ENCODE measurements at places on chromosomes 11 and 22.
A peak's percentile ranks its signal among the peaks of the same experiment; 100 is the strongest.

DNA sequence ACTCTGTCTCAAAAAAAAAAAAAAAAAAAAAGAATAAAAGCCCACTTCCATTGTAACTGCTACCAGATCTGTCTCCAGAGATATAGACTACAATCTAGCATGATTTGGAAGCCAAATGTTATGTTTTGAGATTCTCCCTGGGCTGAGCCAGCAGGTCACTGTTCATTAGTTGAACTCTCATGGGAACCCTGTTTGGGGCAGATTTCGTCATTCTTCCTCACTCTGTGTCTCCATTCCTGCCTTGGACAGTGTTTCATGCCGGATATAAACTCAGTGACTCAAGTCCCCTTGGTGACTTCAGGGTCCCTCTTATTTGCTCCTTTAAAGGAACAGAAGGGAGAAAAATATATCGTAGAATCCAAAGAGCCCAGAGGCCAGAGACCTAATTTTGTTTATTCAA is 378.1 kb downstream of the LARGE1 start:
- no peak for DNase-seq

DNA sequence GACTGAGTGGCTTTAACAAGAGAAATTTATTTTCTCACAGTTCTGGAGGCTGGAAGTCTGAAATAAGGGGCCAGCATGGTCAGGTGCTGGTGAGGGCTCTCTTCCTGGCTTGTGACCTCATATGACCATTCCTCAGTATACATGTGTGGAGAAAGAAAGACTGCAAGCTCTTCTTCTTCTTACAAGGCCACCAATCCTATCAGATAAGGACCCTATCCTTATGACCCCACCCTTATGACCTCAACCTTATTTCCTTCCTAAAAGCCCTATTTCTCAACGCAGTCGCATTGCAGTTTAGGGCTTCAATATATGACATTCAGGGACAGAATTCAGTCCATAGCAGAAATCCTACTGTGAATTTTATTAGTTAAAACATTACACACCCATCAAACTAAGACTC is 124.4 kb upstream of the RAG2 start:
- DNase-seq: no peak

DNA sequence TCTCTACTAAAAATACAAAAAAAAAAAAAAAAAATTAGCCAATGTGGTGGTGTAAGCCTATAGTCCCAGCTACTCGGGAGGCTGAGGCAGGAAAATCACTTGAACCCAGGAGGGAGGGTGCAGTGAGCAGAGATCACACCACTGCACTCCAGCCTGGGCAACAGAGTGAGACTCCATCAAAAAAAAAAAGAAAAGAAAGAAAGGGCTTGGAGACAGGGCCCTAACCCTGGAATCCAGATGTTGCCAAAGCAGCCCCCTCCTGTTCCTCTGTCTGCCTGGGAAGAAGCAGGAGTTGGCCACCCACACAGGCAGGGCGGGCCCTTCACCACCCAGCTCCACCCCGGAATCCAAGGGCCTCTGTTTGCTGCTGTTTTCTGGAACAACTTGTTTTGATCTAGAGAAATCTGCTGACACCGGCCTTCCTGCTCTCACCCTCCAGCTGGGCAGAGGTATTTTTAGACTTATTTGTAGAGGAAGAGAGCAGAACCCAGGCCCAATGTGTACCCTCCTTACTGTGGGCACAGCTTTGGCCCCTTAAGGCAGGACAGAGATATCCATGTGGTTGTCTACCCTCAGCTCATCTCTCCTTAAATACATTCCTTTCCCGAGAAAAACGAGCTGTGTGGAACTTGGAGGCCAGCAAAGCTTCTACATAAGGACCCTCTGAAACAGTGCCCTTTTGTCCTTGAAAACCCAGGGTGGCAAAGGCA is 2.7 kb upstream of the NEAT1 start:
- DNase-seq: peak; percentile 87

- DNase-seq: no peak
Measured at GRCh38 chr22:24772493-24773220, 1.9 kb downstream of the PIWIL3 start.

DNA sequence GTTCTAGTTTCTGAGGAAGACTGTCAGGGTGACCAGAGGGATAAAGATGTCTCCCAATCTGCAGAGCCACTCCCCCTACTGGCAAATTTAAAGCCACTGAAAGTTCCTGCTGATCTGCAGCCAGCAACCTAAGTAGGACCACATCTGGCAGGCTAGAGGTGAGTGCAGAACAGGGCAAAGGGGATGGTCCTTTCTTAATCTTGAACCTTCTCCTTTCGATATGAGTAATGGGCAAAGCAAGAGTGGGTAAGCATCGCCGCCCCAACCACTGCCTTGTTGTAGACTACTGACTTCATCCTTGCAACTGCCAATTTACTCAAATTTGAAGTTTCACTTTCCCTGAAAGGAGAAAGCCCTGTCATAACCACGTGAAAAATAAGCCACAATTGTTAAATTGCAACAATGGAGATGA is 30.7 kb downstream of the SCUBE2 start:
- DNase-seq: peak; percentile 20

Measured in CD4-positive, alpha-beta T cell treated with Interleukin-4 for 4 hours (primary cell).